ENCODE measurements at places on chromosomes 1 and 21. TPM values are rescaled to one million over a fixed set of nuclear protein-coding genes. Genes with fewer than 3 reads are reported as not detected.

DNA sequence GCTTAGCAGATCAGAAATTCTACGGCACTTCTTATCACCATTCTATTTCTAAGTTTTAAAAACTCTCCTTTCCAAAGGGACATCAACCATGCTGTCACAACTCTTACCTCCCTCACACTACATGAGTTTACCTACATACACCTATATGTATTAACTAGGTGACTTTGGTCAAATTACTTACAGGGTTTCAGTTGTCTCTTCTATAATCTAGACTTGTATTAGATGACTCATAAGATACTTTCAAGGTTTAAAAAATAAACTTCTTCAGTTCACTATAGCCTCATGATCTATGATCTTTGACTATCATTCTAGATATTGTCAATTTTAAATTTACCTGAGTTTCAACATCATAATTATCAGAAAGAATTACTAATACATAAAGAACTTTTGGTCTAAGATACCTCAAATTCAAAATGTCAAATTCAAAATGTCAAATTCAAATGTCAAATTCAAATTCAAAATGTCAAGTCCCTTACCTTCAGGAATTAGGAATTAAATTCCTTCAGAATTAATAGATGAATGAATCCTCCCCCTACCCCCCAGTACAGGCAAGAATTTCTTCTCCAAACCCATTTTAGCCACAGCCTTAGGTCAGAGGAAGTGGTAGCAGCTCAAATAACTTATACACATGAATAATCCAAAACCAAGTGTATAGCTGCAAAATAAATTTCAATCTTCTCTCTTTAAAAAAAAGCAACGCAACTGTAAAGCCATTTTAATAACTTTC lies 31.1 kb downstream of the OTUD7B start:
- H3K36me3 ChIP-seq = peaks cover 5% of the 10 kb centered on the region
- H3K27me3 ChIP-seq = no peaks in the 10 kb centered on the region
- peak; percentile 47 for DNase-seq
- no peak overlapping the region for H3K27ac ChIP-seq
- peaks cover 2% of the 10 kb centered on the region for H3K4me1 ChIP-seq

- no peaks in the 10 kb centered on the region for H3K27me3 ChIP-seq
- no peaks in the 10 kb centered on the region for H3K4me1 ChIP-seq
- DNase-seq = no peak
- H3K27ac ChIP-seq = no peak within 1 kb of the TSS
- H3K4me3 ChIP-seq = no peak within 1 kb of the TSS
Observed at GRCh38 chr21:42315296-42315891, at the start of gene TFF3. Gene TFF3 (minus strand): TSS chr21:42315409. CDS start chr21:42315374, 35 bp downstream.

- no peaks in the 10 kb centered on the region for H3K36me3 ChIP-seq
- H3K27me3 ChIP-seq = peaks cover 19% of the 10 kb centered on the region
- no peak overlapping the region for H3K4me3 ChIP-seq
- H3K27ac ChIP-seq = no peak overlapping the region
Observed at GRCh38 chr1:202125611-202126010, 2.9 kb downstream of the GPR37L1 start.

- peak overlapping the region; percentile 81 for H3K27ac ChIP-seq
- H3K4me3 ChIP-seq = peak overlapping the region; percentile 90
- no peaks in the 10 kb centered on the region for H3K4me1 ChIP-seq
- no peaks in the 10 kb centered on the region for H3K27me3 ChIP-seq
Observed at GRCh38 chr1:117930173-117930447, 571 bp downstream of the WDR3 start.

DNA sequence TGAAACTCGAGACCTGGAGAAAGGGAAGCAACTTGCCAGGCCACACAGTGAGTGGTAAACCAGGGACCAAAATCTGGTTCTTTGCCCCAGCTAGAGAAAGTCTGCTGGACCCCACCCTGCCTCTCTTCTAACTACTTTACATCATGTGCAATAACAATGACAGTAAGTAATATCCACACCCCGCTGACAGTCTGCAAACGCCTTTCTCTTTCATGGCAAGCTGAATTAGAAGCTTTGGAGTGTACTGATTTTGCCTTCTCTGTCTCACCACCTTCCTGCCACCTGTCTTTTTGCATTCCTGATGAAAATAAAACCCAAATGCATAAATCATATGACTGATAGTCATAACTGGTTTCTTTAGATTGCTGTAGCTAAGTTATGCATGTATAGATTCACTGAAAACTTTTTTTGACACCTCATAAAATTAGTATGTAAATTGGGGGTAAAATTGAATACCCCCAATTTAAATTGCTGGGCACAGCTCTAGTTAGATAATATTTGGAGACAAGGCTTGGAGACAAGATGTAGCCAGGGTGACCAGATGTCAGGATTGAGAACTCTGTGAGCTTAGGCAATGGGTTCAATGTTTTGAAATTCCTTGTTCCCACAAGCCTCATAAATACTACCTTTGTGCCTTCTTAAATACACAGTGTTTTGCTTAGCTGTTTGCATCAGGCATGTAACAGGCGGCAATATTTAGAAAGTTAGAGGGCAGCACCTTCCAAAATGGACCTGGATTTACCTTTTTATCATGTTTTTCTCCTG lies 73.5 kb downstream of the ST6GALNAC5 start:
- DNase-seq = no peak
- H3K27ac ChIP-seq = no peak overlapping the region
- peaks cover 5% of the 10 kb centered on the region for H3K4me1 ChIP-seq
- H3K4me3 ChIP-seq = no peak overlapping the region
- H3K27me3 ChIP-seq = no peaks in the 10 kb centered on the region

- H3K4me1 ChIP-seq = no peaks in the 10 kb centered on the region
- H3K36me3 ChIP-seq = no peaks in the 10 kb centered on the region
- DNase-seq = no peak
- no peak overlapping the region for H3K4me3 ChIP-seq
Observed at GRCh38 chr1:243693800-243694199, 156.2 kb downstream of the AKT3 start.

Gene DNASE2B
- total RNA-seq = not detected

Gene ZNF669
- total RNA-seq = 10.2 TPM

All from fibroblast of lung (primary cell).